Astrocyte of the spinal cord (primary cell): ENCODE measurements at places on chromosomes 2 and 18.

DNA sequence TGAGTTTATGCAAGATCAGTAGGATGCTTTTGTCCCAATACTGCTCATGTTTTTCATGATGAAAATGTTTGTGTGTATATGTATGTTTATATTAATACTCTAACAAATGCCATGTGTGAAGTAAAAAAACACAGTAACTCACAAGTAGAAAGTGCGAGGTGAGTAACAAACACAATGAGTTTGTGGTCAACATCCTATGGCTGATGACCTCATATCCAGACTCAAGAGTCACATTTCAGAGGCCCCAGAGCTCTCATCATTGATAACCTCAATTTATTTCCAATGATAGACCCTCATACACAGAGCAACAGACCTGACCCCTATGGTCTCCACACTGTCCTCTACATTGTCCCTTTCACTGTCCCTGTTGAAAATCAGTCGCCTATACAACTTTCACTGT lies 34.5 kb downstream of the ZNF519 start:
- DNase-seq: no peak

DNA sequence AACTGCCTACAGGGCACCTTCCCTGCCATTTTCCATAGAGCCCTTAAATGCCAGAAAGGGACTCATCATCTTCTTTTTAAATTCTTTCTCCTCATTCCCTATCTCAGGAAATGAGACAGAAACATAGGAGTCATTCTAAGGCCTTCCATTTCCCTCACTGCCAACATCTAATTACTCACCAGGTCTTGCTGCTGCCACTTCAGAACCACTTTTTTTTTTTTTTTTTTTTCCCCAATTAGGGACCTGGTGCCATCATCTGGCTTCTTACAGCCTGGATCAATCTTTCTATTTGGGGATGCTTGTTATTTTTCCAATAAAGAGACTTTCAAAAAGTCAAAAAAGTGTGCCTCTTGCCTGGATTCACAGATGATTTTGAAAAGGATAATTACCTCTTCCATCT lies 373.4 kb downstream of the LPIN1 start:
- DNase-seq: peak; percentile 36

GRCh38 chr2:37934591-37935513 lies 9.8 kb downstream of the RMDN2 start:
- no peak for DNase-seq

DNA sequence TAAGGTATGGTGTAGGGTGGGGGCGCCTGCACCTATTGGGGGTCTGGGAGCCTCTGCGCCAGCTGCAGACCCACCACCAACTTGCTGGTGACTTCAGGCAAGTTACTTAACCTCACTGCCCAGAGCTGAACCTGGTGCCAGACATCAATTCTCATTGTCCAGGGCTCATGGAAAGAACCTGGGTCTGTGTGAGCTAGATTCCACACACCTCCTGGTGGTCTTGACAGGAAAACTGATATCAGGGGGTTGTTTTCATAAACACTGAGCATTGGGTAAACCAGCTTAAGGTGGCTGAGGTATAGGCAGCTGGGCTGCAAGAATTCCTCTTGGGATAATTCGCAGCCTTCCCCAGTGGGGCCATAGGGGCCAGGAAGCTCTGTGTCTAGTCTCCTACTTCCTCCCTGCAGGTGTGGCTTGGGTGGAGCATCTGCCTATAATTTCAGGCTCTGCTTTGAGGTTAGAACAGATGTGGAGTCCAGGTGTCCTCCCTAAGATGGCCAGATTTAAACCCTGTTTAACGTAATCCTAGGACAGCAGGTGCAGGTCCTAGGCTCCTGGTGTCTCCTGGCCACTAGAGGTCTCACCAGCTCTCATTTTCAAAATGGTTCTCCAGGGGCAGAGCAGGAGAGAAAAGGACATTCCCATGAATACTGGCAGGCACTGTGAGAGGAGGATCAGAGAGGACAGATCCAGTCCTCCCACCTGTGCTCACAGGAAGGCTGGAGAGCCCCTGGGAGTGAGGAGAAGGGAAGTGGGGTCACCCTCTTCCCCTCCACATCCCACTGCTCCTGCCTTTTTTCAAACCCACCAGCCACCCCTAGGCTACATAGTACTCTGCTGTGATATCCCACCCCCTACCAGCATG lies 100.4 kb upstream of the SMAD2 start:
- DNase-seq: peak; percentile 42

DNA sequence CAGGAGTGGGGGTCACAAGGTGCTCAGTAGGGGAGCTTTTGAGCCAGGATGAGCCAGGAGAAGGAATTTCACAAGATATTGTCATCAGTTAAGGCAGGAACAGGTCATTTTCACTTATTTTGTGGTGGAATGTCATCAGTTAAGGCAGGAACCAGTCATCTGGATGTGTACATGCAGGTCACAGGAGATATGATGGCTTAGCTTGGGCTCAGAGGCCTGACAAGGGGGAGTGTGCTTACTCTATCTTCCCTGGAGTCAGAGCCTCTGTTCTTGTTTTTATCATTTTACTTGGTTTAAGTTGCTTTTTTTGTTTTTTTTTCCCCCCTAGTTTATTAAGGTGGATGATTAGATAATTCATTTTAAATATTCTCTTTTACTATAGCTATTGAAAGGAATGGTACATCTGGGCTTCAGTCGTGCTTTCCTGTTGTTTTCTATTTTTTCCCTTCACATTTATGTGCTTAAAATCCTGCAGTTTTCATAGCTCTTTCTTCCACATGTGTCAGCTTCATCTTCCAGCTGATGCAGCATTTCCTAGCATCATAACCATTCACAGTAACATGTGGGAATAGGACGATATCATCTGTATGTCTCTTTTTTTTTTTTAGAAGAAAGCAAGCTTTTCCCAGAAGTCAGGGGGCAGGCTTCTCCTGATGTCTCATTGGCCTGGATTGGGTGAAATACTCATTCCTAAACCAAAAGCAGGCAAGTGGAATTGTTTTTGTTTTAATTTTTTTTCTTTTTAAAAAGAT lies 15.4 kb downstream of the ZNF396 start:
- DNase-seq: no peak

GRCh38 chr18:9287036-9287435 lies 47.5 kb upstream of the TWSG1 start:
- DNase-seq: no peak

- peak; percentile 29 for DNase-seq
These were observed 19.0 kb upstream of the IGFBP5 start for GRCh38 chr2:216714376-216714775.

- peak; percentile 20 for DNase-seq
These were observed 49.1 kb downstream of the ARHGAP28 start for GRCh38 chr18:6778459-6779247.

GRCh38 chr2:86249579-86250391 lies 50.5 kb downstream of the MRPL35 start:
- DNase-seq: peak; percentile 77

GRCh38 chr18:8208716-8209115 lies 400.5 kb upstream of the RAB12 start:
- no peak for DNase-seq

DNA sequence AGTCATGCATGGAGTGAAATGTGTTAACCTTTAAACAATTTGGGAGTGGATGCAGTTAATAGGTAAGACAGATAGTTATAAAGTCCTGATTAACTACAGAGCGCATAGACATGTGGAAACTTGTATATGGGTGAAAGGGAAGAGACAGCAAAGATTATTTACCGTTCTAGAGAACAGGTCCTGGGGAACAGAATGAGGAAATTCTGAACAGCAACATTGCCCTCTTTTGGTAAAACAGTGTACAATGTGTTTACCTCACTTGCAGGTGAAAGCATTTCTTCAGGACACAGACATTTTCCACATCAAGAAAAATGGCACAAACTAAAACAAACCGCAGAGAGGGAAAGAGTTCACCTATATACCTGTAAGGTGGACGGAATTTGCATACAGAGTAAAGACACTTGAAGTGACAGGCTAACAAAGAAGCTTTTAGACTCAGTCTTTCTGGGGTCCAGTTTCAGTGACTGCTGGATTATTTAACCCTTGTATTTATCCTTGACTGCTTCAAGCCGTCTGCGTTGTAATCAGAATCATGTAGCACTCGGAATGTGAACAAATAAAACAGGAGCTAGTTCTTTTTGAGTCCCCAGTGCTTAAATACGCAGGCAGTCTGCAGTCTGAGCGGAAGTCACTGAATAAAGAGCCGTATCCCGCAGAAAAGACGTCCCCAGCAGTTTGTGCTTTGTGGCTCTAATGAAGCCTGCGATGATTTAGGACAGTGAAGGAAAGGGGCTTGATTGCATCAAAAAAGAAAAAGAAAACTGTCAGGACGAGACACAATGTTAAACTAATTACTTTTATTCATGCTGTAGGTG lies 364.8 kb upstream of the GALNT5 start:
- DNase-seq: peak; percentile 69

DNA sequence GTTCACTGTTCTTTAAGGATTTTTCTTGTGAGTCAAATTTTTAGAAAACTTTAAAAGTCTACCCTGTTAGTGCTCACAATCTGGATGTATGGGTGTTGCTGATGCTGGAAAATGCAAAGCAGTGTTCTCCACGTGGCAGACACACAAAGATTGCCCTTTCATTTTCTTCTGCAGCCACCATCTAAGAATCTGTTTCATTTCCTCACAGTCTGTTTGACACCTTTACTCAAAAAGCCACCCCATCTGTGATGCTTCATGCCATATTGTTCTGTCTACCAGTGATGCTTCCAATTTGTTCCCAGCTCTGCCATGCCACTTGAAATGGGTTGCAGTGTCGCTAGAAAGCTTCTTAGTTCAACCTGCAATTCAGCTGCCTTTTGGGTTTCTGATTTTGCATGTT lies 464.2 kb upstream of the UBE2E3 start:
- no peak for DNase-seq

GRCh38 chr2:169189132-169189531 lies 119.8 kb downstream of the DHRS9 start:
- no peak for DNase-seq

- DNase-seq: peak; percentile 79
These were observed 323.4 kb upstream of the SLC14A2 start for GRCh38 chr18:45291621-45292615.

DNA sequence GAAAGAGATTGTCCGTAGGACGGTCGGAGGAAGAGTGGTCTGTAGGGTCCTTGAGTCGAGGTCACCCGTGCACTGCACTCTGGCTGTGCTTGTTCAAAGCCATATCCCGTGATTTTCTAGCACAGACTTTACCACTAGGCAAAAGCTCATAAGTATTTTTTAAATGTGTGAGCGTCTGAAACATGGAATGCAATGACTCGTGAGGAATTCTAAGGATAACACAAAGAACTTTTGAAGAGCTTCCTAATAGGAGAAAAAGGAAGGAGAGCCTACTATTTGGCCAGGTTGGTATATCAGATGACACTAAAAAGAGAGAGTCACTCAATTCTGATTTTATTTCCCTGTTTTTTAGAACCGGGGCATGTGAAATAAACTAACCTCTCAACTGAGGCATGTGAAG lies 68.3 kb downstream of the CD28 start:
- no peak for DNase-seq

GRCh38 chr2:20050646-20051531 lies 539 bp downstream of the LAPTM4A start:
- peak; percentile 70 for DNase-seq

DNA sequence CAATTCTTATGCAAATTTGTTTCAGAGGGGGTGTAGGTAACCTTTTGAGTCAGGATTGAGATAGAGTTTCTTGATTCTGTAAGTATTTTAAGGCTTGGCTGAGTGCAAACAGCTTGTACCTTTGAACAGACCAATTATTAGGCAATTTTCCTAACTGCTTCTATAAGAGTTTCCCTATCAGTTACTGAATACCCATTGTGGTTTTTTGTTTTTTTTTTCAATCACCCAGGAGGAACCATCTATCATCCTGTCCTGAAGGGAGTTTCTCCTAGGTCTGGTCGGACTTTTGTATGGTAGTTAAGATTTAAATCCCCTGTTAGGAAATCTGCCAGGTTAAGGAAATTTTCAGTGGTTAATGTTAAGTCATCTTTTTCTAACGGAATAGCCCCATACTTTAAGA lies 319.4 kb upstream of the SLC39A10 start:
- DNase-seq: no peak

DNA sequence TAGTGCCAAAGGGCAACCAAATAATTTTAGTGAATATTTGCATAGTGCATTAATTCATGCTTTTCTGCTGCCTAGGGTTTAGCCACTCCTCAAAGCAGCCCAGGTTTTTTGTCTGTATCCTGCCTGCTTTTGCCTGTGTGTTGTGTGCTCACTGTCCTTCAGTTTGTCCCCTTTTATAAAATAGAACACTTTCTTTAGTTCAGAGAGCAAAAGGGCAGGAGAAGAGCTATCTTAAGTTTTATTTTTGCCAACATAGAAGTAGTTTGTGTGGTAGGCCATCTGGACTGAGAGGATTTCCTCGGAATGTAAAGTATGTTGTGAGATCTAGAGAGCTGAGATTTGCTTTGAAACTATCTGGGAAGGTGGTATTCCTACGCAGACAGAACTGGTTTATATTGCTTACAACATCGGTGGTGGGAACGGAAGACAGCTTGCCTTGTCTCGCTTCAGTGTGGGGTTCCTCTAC lies 64.9 kb downstream of the EML4 start:
- peak; percentile 47 for DNase-seq

DNA sequence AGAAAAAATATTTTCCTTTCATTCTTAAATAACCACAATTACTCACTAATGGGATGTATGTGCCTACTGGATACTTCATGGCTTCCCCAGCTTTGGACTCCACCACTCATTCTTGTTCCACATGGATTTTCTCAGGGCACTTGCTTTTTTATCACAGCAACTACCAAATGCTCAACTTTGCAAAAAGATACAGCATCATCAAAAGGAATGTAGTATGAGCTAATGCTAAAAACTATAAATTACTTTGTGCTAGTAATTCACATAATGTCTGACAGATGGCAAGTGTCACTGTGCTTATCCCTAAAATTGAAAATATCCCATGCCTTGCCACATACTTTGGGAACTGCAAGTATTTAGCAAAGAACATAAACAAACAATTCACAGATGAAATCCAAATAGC lies 130.4 kb upstream of the ZFP36L2 start:
- DNase-seq: peak; percentile 58

DNA sequence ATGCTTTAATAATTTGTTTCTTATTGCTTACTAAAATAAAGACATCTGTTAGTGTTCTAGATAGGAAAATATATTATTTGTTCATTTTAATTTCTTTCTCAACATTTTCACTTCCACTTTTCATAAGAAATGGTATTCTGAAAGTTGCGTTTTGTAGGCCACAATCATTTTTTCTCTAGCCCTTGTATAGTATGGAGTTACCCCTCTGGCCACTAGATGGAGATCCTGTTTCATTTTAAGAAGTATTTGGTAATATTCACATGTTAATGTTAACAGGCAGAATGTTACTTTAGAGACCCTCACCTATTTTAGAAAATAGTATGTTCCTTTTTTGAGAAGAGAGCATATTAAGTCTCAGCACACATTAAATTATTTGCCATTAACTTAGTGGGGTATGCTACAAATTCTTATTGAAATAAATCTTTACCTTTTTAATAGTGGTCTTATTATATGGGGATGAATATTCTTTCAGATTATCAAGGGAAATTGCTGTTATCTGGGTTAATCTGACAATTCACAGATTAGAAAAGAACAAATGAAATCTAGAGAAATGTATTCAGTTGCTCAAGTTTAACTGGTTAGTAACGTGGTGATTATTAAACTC lies 73.9 kb upstream of the TTC27 start:
- peak; percentile 67 for DNase-seq

- no peak for DNase-seq
These were observed 40.7 kb upstream of the NEMP2 start for GRCh38 chr2:190575263-190575662.

- DNase-seq: peak; percentile 47
These were observed 69.7 kb downstream of the NCK2 start for GRCh38 chr2:105814291-105814940.

- no peak for DNase-seq
These were observed 274.0 kb downstream of the NDUFA10 start for GRCh38 chr2:239750929-239751678.

GRCh38 chr2:71298914-71299313 lies 32.7 kb upstream of the ZNF638 start:
- no peak for DNase-seq

GRCh38 chr2:96882230-96882629 lies 12.3 kb upstream of the SEMA4C start:
- DNase-seq: no peak
